ENCODE measurements at places on chromosomes 1 and 21.

DNA sequence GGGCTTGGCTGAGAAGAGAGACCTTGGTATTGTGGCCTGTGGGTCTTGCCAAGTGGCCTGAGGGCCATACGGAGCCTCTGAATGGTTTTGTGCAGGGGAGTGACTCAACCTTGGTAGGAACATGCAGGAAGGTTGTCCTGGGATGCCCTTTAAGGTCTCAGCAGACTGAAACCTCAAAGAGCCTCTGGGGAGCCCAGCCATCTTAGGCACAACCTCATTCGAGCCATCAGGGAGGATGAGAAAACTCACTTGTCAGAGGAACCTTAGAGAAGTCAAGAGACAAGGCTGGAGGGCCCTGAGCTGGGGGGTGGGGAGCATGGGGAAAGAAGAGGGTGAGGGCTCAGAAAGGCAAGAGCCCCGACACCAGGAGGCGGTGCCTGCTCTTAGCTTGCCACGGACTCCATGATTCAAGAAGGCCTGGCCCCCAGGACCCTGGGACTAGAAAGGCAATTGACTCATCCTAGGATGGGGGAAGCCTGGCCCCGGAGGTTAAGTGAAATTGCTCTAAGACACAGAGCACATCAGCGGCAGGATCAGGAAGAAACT is 13.0 kb downstream of the IFI6 start:
- no peak for DNase-seq

DNA sequence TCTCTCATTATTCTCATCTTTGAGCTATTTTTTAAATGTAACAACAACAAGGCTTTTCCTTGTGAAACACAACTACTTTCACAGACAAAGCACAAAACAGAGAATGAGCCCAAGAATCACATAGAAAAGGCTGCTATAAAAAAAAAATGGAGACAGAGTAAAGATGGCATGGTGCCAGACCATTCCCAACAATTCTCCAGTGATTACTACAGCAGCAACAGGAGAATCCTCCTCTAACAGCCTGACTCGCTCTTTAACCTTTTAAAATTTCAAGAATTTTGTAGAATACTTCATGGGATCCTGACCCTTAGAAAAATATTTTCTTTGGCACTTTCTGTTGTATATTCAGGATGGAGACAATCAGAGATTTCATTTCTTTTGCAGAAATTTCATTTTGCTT is 3.8 kb upstream of the BCAS2 start:
- no peak for DNase-seq

DNA sequence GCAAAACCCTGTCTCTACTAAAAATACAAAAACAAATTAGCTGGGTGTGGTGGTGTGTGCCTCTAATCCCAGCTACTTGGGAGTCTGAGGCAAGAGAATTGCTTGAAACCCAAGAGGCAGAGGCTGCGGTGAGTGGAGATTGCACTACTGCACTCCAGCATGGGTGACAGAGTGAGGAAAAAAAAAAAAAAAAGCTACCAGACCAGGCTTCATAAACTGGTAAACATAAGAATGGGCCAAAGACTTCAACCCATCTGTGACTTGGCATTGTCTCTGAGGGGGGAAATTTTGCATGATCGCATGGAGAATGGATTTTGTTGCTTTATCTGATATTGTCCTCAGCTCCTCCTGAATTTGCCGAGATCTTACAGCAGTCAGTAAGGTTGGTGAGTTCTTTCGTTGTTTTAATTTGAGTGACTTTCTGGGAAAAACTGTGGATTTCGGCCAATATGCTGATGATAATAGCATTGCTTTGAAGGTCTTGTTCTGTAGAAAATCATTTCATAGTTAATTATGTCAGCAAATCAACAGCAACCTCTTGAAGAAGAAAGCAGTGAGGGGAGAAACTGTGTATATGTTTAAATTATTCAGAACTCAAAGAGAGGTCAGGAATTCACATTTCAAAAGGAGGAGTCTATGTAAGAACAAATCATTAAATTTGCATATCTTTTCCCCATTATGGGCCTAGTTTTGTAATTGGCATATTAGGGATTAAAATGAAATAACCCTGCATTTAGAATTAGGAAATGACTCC is 13.1 kb downstream of the FGGY start:
- no peak for DNase-seq

GRCh38 chr21:24259241-24259640 is 1348.0 kb downstream of the MRPL39 start:
- DNase-seq: no peak

GRCh38 chr1:151062741-151063371 is 2.7 kb downstream of the MLLT11 start:
- DNase-seq: no peak

Measured in Panc1 (cell line).